H1 (cell line): ENCODE measurements at places on chromosomes 2 and 18. TPM values are rescaled to one million over a fixed set of nuclear protein-coding genes. Genes with fewer than 3 reads are reported as not detected.

Gene CCDC85A
- total RNA-seq, result 0.48 TPM in 1 of 2 replicates, not detected in the other

Gene ADD2
- total RNA-seq, result 166 and 170 TPM in 2 replicates

Gene CCDC102B
- total RNA-seq, result 0.78 and 0.80 TPM in 2 replicates

Gene ZBTB7C
- total RNA-seq, result 0.23 and 0.45 TPM in 2 replicates

Gene KCNG2
- 0.19 TPM in 1 of 2 replicates, not detected in the other for total RNA-seq

Gene GATA6
- 0.09 and 0.25 TPM in 2 replicates for total RNA-seq

Gene PLEK
- not detected in 2 replicates for total RNA-seq
